ENCODE measurements at places on chromosomes 3 and 15.
A peak's percentile ranks its signal among the peaks of the same experiment; 100 is the strongest.

DNA sequence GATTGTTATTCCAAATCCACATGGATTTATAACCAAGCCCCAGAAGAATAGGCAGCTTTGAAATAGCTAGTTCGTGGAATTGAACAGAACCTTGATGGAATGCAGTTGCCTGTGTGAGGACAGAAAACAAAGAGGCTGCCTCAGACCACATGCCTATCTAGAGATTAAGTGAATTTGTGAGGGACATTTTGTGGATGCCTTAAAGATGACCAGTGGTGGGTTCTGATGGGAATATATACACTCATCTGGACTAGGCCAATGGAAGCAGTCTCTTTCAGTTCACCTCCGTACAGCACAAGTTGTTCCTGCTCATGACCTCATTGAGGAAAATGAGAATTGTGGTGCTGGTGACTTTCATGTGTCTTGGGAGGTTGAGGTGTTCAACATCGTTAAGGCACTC lies 63.2 kb upstream of the PYDC2 start:
- no peak for DNase-seq

GRCh38 chr3:196941729-196942225 lies 551 bp downstream of the NCBP2 start:
- DNase-seq, result peak; percentile 55

- DNase-seq, result no peak
Measured at GRCh38 chr3:194756791-194757325, 71.2 kb downstream of the FAM43A start.

DNA sequence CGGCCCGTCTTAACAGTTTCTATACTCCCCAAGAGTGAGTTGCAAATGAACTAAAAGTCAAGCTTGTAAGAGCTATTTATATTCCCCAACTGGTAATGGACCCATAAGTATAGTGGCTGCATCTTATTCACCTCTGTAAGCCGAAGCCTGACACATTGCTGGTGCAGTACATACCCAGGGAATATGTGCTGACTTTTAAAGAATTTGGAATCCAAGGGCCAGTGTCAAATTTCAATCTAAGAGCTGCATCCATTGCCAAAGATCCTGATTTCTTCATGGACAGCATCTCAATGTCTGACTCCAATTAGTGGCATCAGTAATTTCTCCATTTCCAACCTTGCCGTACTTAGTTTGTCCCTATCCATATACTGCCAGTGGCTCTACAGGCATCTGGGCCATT lies 42.0 kb downstream of the FRMD4B start:
- no peak for DNase-seq

GRCh38 chr3:72630327-72630968 lies 217.8 kb downstream of the SHQ1 start:
- no peak for DNase-seq

GRCh38 chr15:69337138-69337537 lies 38.4 kb downstream of the PAQR5 start:
- DNase-seq, result no peak

- peak; percentile 44 for DNase-seq
Measured at GRCh38 chr15:29090617-29091466, 178.8 kb downstream of the NSMCE3 start.

GRCh38 chr15:71431343-71432336 lies 316.4 kb downstream of the THSD4 start:
- DNase-seq, result no peak

DNA sequence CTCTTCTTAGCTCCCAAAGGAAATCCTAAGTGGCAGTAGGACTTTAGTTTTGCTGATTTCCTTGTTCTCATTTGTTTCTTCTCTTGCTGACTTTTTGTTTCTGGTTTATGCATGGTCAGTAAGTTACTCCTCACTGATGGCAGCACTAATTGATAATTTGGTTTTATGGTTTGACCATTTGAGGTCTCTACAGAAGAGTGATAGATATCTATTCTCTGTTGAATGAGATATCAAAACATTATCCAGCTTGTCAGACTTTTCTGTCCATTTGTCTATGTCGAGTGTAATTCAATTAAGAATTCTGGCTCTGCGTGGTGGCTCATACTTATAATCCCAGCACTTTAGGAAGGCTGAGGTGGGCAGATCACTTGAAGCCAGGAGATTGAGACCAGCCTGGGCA lies 84.5 kb upstream of the PLXND1 start:
- no peak for DNase-seq

- DNase-seq, result no peak
Measured at GRCh38 chr3:156304406-156304805, 184.0 kb downstream of the KCNAB1 start.

DNA sequence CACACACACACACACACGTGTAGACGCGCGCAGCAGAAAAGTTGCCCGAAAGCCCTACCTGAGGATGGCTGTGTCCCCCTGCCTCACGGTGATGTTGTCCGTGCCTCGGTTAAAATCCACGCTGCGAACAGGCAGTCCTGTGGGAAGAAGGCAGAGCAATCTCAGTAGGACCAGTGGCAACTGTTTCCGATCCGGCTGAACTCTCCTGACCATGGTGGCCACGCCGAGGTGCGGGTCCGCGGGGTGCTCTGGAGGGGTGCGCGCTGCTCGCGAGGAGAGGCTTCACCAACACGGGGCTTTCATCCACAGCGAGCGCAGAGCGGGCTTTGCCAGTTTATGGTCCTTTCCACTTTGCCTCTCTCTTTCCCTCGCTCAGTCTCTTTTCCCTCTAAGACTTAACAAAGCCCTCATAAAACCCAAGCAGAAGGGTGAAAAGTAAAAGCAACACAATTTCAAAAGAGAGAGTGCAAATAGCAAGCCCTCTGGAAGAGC lies 422 bp downstream of the LSAMP start:
- no peak for DNase-seq

DNA sequence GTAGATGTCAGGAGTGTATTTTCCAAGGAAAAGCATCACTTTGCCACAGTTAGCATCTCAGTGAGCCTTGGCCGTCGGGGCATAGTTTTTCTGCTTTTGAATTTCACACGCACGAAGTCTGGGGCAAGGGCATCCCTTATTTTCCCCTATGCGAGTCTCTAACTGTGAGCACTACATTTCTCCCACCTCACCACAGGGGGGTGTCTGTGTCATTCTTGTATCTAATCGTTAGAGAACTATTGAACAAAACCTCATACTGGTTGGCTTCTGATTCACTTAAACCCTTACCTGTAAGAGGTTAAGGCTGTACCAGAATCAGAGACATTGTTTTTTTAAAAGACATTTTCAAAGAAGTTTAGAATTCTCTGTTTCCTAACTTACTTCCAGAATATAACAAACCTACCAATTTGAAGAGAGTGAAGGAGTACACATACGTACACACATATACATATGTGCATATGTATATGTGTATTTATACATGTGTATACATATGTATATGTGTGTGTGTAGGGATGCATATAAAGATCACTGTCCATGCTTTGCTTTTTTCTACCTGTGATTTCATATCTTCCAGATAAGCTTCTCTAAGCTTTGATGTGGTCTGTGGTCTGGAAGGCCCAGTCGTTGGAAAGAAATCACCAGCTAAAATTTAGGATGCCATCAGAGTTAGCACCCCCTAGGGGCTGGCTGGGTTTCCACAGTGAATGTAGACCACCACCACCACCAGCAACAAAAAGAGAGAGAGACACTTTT lies 49.4 kb downstream of the MYZAP start:
- DNase-seq, result no peak

- no peak for DNase-seq
Measured at GRCh38 chr15:71084264-71084663, 31.0 kb upstream of the THSD4 start.

DNA sequence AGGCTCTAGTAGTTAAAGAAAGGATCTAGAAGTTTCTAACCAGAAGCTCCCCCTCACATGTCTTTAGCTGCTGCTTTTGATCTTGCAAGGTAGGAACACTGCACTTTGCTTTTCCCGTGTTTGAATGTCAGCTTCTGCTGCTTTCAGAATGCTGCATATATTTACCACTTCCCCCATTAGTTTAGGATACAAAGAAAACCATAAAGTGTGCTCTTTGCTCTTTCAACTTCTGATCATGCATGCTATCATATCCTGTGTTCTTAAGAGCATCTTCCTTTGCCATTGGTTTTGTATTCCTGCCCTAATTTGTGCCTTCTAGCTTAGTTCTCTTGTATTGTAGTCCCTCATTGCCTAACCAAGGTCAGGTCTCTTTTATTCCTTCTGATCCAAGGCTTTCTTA lies 43.3 kb downstream of the ZNF609 start:
- no peak for DNase-seq

DNA sequence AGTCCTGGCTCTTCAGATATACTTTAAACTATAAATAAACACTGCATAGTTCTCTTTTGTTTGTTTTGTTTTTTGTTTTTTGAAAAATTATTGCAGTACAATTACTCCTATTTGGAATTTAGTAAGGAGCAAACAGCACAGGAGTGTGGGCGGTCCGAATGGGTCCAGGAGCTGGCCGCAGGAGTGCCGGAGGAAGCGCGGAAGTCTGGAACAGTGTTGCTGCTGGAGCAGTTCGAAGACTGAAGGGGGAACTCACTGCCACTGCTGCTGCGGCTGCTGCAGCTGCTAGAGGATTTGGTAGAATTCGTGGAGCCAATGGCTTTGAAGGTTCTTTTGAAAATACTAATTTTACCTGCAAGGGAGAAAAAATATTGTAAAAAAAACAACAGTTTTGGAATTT lies 329.9 kb downstream of the ZNF385D start:
- no peak for DNase-seq

DNA sequence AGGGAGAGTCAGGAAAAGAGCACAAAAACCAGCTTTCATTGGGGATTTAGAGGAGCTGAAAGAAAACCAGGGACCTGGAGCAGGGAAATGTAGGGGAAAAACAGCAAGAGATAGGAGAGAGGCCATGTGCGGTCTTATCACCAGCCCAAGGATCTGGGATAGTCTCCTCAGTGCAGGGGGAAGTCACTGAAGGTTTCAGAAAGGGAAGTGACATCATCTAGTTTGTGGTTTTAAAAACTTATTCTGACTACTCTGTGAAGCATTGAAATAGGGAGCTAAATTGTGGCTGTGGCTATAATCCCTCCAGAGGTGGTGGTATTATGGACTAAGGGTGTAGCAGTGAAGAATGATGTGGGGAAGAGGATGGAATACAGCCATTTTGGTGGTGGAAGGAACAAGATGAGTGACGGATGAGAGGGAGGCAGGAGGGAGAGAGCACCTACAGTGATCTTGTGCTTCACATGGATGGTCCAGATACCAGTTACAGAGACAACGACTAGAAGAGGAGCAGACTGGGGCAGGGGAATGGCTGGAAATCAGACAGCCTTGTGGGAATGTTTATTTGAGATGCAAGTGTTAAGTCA lies 72.7 kb downstream of the HMG20A start:
- DNase-seq, result no peak

GRCh38 chr3:38404286-38404685 lies 49.4 kb upstream of the ACVR2B start:
- no peak for DNase-seq

- DNase-seq, result no peak
Measured at GRCh38 chr3:128607710-128608048, 42.9 kb downstream of the RPN1 start.

DNA sequence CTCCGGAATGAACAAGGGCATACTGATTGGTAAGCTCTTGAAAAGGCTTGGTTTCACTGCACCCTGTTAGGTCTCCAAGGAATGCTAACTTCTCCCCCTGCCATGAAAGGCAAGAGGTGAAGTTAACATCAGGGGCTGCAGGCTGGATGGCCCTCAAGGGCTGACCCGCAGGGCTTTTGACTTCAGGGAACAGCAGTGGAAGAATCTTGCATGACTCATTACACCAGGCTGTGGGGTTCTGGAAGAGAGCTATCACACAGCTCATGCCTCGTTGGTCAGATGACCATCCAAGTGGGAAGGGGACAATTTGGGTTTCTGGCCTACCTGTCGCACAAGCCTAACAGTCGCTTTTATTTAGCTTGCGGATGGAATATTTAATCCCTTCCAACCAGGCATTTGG lies 23.6 kb upstream of the ATG7 start:
- no peak for DNase-seq

- no peak for DNase-seq
Measured at GRCh38 chr3:129536804-129537203, 6.2 kb upstream of the H1-8 start.

DNA sequence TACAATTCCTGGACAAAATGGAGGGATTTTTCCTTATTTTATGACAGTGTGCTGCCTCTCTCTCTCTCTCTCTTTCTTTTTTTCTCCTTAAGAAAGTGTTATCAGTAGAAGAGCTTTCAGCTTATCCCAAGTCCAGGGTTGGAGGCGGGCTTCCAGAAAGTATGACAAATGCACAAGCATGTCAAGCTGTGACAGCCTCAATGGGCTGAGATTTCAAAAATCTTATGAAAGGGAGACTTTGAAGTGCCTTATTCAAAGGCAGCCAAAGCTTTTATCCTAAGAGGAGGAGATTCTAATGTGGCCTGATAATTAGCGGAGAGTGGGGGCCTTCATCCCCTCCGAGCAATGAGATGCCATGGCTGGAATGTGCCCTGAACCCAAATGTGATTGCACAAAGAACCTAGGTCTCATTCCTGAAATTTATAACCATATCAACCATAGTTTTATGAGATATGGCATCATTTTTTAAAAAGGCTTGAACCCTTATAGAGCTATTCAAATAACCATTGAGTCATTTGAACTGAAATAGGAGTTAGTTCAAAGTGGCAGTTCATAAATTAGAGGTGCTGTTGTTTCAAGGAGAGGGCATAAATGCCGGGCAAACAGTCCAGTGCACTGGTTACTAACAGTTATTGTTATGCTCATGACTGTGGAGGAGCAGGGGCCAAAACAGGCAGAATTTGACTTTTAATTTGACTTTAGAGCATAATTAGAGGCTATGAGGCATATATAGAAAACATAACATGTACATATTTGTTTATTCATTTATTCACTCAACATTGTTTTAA lies 261.6 kb upstream of the THRB start:
- no peak for DNase-seq

DNA sequence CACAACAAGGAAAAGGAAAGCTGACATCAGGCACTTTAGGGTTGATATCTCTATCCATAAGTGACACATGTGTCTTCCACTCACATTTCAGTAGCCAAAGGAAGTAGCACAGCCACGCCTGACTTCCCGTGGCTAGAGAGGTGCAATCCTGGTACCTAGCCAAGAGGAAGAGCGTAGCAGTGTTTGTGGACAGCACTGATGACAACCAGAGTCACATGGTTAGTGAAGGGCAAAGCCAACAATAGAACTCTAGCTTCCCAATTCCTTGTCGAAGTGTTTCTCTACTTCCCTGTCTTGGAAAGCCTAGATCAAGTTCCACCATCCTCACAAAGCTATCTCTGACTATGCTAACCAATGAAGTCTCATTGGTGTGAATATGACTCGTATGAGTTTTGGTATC lies 189.2 kb downstream of the RSL24D1 start:
- no peak for DNase-seq

Data from stimulated activated CD8-positive, alpha-beta memory T cell treated with anti-CD3 and anti-CD28 coated beads, Interleukin-2, amount 100 ng/mL, for 48 hours (primary cell).